ENCODE measurements at places on chromosomes 6 and 20. TPM values are rescaled to one million over a fixed set of nuclear protein-coding genes. Genes with fewer than 3 reads are reported as not detected.

Gene NNAT
- not detected for total RNA-seq

Gene FAXC
- 2.0 TPM for total RNA-seq

Gene GPLD1
- total RNA-seq = 0.63 TPM

Gene POLR3F
- total RNA-seq = 23.8 TPM

Gene SYNE1
- total RNA-seq = 32.0 TPM

Gene NT5E
- 62.1 TPM for total RNA-seq

Gene MCHR2
- not detected for total RNA-seq

- DNase-seq = no peak
These were observed 30.5 kb upstream of the AKAP12 start for GRCh38 chr6:151209071-151209831.

DNA sequence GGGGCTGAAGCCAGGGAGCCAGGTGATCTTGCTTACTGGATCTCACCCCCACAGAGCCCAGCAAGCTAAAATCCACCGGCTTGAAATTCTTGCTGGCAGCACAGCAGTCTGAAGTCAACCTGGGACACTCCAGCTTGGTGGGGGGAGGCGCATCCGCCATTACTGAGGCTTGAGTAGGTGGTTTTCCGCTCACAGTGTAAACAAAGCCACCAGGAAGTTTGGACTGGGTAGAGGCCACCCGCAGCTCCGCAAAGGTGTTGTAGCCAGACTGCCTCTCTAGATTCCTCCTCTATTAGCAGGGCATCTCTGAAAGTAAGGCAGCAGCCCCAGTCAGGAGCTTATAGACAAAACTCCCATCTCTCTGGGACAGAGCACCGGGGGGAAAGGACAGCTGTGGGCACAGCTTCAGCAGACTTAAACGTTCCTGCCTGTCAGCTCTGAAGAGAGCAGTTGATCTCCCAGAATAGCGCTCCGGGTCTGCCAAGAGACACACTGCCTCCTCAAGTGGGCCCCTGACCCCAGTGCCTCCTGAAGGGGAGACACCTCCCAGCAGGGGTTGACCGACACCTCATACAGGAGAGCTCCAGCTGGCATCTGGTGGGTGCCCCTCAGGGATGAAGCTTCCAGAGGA lies 206.3 kb upstream of the KHDRBS2 start:
- no peak for DNase-seq

DNA sequence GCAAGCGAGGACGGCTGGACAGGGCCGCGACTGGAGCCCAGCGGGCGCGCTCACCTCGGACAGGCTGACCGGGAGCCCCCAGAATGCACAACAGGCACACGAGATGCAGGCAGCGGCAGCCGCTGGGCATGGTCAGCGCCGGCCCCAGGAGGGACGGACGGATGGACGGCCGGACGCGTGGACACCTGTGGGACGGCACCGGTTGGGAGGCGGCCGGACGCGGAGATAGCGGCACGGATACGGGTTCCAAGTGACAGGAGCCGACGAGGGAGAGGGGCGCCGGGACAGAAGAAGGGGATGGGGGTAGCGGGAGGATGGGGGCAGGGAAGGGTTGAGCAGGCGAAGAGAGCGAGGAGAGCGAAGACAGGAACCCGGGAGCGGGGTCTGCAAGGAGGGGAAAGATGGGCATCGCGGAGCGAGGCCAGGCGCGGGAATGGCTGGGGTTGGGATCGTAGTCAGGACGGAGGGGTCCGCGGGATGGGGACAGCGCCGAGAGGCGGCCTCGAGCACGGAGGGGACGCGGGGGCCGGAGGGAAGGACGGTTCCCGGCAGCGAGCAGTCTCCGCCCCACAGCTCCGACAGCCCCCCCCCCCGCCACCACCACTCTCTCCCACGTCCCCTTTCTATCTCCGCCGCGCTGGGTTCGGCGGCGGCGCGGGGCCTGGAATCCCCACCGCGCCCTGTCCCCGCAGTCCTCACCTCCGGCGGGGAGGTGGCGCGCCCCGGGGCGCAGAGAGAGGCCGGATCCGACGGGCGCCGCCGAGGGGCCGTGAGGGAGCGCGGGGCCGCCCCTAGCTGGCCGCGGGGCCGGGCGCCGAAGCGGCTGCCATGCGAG lies 435 bp downstream of the DLK2 start:
- DNase-seq = peak; percentile 56

GRCh38 chr6:148177589-148178233 lies 164.9 kb upstream of the SASH1 start:
- peak; percentile 26 for DNase-seq

DNA sequence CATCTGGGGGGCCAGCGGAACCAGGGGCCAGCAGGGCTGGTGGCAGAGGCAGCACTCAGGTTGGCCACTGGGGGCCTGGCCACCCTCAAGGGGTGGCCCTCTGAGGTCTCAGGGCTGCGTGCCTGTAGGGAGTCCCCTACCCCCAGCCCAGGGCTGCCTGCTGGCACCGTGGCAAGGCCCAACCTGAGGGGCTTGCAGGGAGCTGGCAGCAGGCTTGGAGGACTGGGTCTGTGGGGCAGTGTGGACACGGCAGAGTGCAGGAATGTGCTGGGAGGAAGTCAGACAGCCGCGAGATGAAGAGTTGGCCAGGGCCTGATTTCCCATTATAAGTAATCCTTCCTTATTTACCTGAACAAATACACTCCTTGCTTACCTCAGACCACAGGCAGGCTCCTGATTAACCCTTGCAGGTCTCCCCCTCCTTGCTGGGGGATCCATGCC lies at the start of gene SPDEF:
Gene SPDEF, minus strand, starts transcription at position 299 of the 441 bp plus-strand sequence. CDS start 11,874 bp downstream, outside the sequence.
- DNase-seq = no peak

GRCh38 chr20:30892541-30893345 lies 364.7 kb upstream of the DEFB115 start:
- no peak for DNase-seq

DNA sequence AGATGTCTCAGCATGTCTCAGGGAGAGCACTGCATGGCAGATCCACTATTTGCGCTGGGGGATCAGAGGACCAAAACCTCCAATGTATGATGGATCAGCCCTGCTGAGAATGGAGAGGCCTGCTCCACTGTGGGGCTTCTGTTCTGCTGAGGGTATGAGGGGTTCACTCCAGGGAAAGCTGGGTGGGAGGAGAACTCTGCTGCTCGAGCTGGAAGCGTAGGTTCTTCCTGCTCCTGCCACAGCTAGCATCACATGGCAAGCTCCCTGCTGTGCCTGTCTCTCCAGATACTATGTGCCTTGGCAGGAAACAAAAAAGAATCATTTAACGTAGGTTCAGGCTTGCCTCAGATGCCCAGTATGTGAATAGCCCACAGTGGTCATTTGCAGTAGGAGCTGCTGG lies 105.8 kb downstream of the EPM2A start:
- no peak for DNase-seq

- DNase-seq = peak; percentile 41
These were observed 12.8 kb downstream of the ME1 start for GRCh38 chr6:83417880-83418663.

DNA sequence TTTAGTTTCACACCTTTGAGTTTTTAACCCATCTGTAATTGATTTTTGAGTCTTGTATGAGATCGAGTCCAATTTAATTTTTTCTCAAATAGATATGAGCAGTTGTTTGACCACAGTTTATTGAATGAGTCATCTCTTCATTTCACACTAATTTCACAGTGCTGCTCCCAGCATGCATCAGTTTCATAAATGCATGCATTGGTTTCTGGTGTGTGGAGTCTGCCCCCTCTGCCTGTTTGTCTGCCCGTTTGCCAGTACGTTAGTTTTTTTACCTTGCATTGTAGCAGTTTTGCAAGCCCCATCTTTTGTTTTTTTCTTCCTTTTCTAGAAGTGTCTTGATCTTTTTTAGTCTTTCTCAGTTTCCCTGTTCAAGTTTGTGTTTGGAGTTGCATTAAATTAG lies 11.9 kb downstream of the SLX4IP start:
- peak; percentile 78 for DNase-seq

- no peak for DNase-seq
These were observed 112.3 kb downstream of the PFDN4 start for GRCh38 chr20:54320148-54320607.

DNA sequence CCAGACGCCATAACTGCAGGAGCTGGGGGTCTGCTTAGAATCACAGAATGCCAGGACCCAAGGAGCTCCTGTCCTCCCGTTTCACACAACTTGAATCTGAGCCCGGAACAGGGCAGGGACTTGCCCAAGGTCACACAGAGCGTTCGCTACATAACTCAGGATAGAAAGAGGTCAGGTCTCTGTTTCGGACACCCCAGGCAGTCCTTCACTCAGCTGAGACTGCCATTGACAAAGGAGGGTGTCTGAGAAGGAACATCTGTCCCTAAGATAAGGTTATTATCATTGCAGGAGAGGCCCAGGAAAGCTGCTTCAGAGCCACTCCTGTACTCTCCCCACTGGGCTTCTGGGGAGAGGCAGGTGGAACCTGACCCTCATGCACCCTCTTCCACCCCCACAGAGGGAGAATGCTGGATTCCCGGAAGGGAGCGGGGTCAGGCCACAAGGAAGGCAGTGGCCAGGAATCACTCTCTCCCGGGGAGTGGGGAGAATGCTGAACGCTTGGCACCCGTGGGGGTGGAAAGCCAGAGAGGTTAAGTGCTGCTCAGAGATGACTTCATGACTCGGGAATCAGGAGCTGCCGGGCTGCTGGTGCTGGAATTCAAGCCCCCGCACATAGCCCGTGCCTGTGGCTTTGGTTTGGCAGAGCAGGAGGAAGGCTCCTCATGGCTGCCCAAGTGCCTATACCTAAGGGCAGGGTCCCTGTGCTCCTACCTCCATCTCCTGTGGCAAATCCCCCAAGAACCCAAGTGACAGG lies 10.7 kb downstream of the SDC4 start:
- DNase-seq = no peak

DNA sequence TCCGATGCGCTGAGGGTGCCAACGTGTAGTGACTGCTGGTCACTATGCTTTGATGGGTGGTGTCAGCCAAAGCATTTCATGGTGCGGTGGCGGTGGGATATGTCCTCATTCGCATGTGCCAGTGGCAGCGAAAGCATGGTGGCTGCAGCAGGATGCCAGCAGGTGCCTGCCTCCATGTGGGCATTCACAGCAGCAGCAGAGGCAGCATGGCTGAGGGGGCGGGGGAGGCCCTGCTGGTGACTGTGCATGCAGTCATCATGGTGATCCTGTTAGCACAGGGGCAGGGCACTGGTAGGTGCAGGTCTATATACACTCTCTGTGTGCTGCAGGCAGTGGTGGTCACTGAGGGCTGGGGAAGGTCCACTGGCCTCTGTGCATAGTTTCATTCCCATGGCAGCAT lies 22.0 kb downstream of the FIG4 start:
- DNase-seq = no peak

DNA sequence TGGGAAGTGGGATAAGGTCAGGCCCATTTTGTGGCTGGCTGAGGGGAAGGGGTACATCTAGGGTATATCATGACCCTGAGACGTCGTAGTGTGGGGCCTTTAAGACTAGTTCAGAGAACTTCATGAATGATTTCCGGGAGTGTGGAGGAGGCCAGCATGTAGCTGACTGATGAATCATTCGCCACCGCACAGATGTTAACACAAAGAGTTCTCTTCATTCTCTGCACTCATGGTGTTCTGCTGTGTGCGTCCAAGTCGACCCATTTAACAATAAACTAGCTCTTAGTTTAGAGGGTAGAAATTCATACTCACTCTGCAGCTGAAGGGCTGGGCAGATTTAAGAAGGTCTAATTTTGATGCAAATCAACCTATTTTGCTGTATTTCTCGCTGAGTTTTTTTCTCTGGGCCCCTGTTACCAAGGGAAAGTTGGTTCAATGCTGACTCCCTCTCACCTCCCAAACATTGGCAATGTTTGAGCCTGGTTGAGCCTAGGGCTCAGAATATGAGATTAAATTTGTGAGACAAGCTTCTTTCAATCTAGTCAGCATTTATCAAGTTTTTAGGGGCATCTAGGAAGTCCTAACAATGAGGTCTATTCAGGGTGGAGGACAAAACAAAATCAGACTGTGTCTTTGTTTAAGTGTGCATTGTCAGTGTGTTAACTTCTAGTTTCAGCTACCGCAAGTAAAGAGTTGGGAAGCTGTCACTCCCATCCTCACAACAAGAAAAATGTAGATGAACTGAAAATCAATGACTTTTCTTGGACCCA lies 106.8 kb upstream of the CBLN4 start:
- DNase-seq = no peak

GRCh38 chr6:119226089-119226488 lies 123.5 kb downstream of the MAN1A1 start:
- no peak for DNase-seq

GRCh38 chr6:46816626-46817025 lies 23.4 kb downstream of the MEP1A start:
- no peak for DNase-seq

Data from NCI-H460 (cell line).